ENCODE measurements at places on chromosomes 7 and 10.

DNA sequence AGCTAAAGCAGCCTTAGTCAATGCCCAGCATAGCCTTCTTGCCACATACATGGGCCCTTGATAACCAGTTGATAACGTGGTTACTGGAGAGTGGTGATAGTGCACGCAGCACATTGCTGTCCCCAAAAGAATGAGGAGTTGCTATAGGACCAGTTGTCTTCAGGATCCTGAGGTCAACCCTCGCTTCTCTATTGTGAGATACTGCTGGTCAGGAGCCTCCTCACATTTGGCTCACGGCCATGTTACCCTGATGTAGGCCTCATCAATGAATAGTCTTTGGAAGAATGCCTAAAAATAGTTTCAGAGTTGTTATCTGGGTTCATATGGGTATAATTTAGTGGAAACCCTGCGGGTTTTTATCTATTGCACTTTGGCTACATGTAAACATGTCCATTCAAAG lies 230.7 kb downstream of the VTI1A start:
- no peak for DNase-seq

DNA sequence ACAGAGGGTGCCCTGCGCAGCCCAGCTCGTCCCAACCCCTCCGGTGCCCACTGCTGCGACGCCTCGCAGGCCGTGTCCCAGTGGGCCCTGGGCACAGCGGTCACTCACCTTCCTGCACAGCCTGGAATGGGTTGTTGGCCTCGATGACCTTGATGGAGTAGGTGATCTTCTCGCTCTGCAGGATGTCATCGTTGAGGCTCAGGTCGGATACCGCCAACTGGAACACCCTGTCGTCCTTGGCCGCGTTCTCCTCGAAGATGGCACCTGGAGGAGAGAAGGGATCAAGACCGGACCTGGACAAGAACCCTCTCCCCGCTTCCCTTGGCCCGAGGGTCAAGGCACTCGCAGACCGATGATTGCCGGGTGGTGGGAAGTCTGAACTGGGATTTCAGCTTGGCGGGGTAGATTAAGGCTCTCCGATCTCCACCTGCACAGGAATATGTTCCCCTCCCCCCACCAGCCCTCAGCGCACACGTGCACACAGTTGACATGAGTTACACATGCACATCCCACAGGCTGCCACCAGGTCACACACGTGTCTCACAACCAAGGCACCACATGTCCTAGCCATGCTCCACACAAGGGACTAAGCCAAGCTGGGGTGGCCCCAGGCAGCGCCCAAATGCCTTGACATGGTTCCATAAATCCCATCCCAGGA lies 2.6 kb downstream of the GRID1 start:
- no peak for DNase-seq

DNA sequence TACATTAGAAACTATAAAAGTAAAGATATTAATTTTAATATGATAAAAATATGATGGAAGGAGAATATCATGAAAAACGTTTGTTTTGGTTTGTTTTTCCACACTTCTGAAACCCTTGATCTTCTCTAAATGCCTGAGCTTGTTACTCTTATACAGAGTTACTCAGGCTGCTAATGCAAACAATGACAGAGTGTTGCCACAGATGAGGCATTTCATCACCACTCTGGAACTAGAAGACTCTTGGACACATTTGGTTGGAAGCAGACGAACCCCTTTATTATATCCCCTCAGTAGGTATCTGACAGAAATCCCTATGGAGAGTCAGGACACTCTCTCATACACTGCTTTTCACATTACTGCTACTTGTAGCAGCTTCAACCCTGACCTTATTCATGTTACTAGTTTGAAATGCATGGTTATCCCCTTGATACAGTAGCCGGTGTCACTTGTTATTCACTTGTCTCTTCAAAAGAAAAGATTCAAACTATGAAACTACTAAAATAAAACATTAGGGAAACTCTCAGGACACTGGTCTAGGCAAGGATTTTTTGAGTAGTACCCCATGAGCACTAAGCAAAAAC lies 66.9 kb downstream of the SEMA3C start:
- no peak for DNase-seq

DNA sequence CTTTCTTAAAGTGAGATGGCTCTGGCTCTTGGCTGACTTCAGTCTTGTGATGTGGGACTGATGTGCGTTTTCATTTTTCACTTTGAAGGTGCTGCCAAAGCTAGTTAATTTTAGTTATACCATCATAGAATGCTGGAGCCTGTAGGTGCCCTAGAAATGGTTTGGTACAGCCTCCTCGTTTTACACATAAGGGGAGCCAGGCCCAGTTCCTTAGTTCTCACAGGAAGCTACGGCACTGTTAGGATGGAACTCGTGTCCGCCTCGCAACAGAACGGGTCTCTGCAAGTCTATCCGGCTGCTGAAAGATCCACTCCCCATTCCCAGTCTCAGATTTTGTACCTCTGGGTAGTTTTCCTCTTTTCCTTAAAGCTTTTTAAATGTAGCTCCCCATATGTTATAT lies 173.2 kb upstream of the PRPS1L1 start:
- DNase-seq: no peak

DNA sequence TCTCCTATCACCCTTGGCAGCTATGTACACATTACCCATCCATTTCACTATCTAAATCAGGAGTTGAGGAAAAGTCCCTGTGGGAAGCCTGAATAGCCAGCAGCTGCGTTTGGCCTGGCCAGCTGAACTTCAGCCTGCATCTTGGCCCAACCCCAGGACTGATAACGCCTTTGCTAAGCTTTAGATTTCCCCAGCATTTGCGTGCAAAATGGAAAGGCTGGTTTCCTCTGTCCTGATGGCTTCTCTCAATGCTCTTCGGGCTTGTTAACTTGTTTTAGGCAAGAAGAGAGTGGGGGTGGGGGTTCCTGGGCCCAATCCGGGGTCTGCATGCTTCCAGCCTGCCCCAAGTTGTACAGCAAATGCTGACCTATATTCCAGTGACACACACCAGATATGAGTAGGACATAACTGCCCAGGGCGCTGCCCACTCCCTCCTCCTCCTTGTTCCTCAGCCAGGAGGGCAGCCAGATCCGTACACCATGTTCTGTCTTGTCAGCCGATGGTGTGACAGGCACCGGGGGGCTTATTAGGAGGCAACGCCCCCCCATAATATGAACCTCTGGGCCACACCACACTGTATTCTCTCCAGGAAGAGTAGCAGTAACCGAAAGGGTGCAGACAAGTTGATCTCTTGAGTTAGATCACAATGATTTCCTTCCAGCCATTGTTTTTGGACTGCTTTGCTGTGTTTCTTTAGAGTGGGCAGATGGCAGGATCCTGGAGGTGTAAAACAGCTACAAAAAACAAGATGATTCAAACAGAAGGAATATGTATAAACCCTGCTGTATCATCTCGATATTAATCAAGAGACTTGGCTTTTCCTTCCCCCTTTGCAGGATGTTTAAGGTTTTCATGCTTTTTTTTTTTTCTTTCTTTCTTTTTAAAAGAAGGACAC lies 339.0 kb downstream of the RNLS start:
- no peak for DNase-seq

DNA sequence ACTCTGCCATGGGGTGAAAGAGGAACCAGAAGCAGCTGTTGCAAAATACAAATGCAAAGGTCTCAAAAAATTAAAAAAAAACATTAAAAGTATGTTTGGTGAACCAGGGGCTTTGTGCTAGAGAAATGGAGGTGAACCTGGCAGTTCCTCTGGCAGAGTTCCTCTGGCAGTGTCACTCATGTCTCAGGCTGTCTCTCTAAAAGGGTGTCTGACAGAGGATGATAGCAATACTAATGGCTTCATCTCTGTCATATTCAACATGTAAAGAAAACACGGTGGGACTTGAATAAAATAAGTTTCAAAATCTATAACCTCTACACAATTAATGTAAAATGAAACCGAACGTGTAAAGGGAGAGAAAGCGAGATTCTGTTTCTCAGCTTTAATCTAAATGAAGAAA lies 375.7 kb upstream of the VWC2 start:
- no peak for DNase-seq

DNA sequence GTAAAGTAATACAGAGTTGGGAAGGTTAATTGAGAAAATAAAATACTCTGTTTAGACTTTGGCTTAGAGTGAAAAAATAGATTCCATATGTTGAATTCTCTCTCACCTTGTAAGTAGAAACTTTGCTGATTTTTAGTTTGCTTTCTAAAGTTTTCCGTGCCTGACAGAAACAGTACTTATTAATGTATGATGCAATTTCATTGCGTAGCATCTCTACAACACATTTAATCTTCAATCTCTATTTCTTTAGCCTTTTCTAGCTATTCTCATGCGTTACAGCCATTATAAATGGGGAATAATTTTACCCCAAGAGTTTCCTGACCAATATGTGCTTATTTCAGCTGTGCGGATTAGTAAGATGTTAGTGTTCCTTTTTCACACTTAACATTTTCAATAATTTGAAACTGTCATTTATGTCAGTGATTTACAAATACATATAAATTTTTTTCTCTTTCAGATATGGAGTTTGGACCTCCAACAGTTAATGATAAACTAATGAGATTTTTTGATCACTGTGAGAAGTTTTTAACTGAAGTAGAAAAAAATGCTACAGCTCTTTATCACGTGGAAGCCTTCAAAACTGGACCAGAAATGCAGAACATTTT lies 3.3 kb downstream of the MINPP1 start:
- DNase-seq: no peak

- no peak for DNase-seq
Measured at GRCh38 chr10:23472181-23472580, 33.3 kb downstream of the OTUD1 start.

DNA sequence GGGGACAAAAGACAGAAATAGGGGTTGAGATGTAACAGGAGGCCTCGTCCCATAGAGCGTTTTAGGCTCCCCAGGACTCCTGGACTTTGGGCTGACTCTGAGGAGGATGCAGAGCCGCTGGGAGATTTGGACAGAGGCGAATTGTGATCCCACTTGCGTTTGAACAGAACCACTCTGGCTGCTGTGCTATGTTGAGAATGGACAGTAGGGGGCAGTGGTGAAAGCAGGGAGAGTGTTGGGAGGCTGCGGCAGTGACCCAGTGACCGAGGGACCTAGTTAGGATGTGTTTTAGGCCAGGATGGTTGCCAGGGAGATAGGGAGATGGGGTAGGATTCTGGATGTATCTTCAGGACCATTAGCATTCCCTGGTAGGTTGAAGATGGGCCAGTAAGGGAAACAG lies 271.6 kb downstream of the CCDC3 start:
- DNase-seq: no peak

DNA sequence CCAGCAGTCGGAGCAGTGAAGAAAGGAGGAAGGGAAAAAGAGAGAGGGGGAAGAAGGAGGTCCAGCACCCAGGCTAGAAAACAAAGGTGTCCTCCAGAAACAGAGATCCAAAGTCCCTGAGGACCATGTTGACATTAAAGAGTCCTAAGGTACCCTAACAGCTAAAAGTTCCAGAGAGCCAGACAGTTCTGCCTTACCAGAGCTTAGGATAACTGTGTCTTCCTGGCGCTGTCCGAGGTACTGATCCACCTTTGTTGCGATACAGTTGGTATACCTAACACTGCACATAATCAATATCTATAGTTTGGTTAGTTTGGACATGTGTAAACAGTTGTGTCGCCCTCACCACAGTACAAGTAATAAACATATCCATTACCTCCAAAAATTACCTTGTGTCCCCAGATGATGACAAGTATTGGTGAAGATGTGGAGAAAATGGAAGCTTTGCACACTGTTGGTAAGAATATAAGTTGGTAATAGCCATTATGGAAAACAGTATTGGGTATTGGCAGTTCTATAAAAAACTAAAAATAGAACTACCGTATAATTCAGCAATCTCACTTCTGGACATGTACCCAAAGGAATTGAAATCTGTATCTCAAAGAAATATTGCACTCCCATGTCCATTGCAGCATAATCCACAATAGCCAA lies 59.8 kb downstream of the GRID1 start:
- DNase-seq: no peak

GRCh38 chr7:27128034-27128433 lies 2.5 kb downstream of the HOXA4 start:
- DNase-seq: no peak

GRCh38 chr7:10703981-10704380 lies 269.7 kb upstream of the PHF14 start:
- DNase-seq: no peak

All from stimulated activated CD4-positive, alpha-beta T cell treated with anti-CD3 and anti-CD28 coated beads, Interleukin-15, amount 100 ng/mL, for 1 hour (primary cell).